ENCODE measurements at places on chromosomes 11 and 22. TPM values are rescaled to one million over a fixed set of nuclear protein-coding genes. Genes with fewer than 3 reads are reported as not detected.
A peak's percentile ranks its signal among the peaks of the same experiment; 100 is the strongest.

GRCh38 chr11:3182462-3182852 is 17.3 kb upstream of the OSBPL5 start:
- H3K4me1 ChIP-seq = no peaks in the 10 kb centered on the region
- no peaks in the 10 kb centered on the region for H3K36me3 ChIP-seq
- H3K27me3 ChIP-seq = no peaks in the 10 kb centered on the region
- no peak overlapping the region for H3K4me3 ChIP-seq
- no peak for DNase-seq

DNA sequence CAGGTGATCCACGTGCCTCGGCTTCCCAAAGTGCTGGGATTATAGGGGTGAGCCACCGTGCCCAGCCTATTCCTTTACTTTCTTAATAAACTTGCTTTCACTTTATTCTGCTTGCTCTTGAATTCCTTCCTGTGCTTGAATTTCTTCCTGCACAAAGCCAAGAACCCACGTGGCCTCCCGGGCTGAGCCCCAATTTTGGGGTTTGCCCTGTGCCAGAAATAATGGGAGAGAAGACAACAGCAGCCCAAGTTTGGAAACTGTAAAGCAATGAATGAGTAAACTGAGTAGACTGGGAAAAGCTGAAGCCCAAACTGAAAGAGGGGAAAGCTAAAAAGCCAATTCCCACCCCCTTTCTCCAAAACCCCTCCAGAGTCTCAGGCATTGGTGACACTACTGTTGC is 136.4 kb downstream of the NECTIN1 start:
- peaks cover 46% of the 10 kb centered on the region for H3K4me1 ChIP-seq
- H3K36me3 ChIP-seq = no peaks in the 10 kb centered on the region
- H3K27ac ChIP-seq = peak overlapping the region; percentile 75
- no peaks in the 10 kb centered on the region for H3K27me3 ChIP-seq
- no peak overlapping the region for H3K4me3 ChIP-seq

GRCh38 chr22:36865346-36865745 is 4.5 kb downstream of the NCF4 start:
- no peak overlapping the region for H3K27ac ChIP-seq
- no peak overlapping the region for H3K4me3 ChIP-seq
- H3K36me3 ChIP-seq = no peaks in the 10 kb centered on the region
- peaks cover 14% of the 10 kb centered on the region for H3K27me3 ChIP-seq
- DNase-seq = no peak

GRCh38 chr11:73465023-73465675 is 89.0 kb downstream of the RELT start:
- H3K4me1 ChIP-seq = peaks cover 8% of the 10 kb centered on the region
- H3K4me3 ChIP-seq = no peak overlapping the region
- H3K27me3 ChIP-seq = no peaks in the 10 kb centered on the region
- H3K27ac ChIP-seq = no peak overlapping the region
- H3K36me3 ChIP-seq = no peaks in the 10 kb centered on the region

The SAA4 gene
- not detected for total RNA-seq
